Activated T-cell treated with anti-CD3 and anti-CD28 coated beads, Interleukin-2, amount 50 U/mL, for 24 hours (primary cell): ENCODE measurements at places on chromosomes 1 and 21.

GRCh38 chr1:214493126-214493796 lies 58.1 kb downstream of the PTPN14 start:
- H3K4me1 ChIP-seq = no peaks in the 10 kb centered on the region
- H3K36me3 ChIP-seq = no peaks in the 10 kb centered on the region
- peaks cover 21% of the 10 kb centered on the region for H3K27me3 ChIP-seq
- no peak overlapping the region for H3K27ac ChIP-seq
- H3K4me3 ChIP-seq = no peak overlapping the region

DNA sequence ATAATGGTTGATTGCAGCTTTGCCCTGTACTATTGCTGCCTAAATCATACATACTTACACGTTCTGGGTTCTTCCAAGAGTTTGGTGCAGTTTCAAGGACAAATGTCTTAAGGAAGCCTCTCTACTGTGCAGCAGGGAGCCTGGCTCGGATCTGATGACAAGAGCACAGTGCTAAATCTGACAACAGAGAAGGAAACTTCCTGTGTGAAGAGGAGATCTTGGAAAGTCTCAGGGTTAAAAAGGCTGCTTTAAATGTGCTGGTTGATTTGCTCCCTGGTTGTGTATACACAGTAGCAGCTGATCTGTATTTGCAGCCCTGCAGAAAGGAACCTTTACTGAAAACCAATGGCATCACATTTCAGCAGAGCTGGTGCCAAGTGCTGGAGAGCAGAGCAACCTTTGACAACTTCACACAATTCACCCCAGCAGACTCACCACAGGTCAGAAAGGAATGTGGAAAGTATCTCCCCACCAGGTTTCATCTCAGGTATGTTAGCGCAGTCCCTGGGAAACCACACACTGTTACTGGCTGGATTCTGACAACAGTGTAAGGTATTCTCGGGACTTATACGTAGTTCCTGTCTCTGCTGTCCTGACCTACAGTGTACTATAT lies 355.0 kb upstream of the ESRRG start:
- H3K27me3 ChIP-seq = no peaks in the 10 kb centered on the region
- no peak for DNase-seq
- H3K4me3 ChIP-seq = no peak overlapping the region

DNA sequence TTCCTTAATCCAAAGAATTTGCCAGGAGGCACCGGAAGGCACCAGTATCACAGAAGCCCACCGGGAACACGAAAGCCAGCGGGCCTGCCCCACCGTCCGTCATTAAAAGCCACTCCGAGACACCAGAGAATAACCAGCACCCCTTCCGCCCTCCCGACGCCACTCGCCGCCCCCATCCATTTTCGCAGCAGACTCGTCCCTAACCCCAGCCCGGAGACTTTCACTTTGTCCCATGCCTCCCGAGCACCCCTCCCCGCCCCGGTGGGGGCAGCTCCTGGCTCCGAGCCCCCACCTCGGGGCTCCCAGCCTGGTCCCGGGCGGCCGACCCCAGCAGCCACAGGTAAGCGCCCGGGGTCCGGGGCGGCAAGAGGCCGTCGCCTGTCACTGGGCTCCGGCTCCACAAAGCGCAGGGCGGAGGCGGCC lies 105.4 kb downstream of the SLC45A1 start:
- no peak overlapping the region for H3K27ac ChIP-seq
- H3K4me1 ChIP-seq = peaks cover 42% of the 10 kb centered on the region
- H3K4me3 ChIP-seq = no peak overlapping the region
- peak; percentile 69 for DNase-seq

DNA sequence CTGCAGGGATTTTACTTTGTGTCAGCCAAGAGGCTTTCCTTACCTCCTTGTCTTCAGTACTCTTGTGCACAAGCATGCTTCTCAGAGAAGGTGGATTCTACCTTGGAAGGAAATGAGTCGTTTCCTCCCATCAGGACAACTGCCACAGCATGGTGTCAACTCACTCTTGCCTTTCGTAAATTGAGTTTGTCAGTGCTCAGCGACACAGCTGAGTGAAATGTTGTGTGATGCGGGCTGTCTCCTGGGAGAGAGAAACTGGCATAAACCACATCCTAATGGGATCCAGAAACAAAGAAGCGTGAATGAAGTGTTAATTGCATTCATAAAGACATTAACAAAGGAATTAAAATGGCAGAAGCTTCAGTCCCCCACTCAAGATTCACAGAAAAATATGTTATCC lies 51.5 kb upstream of the SLC22A15 start:
- H3K4me3 ChIP-seq = no peak overlapping the region
- no peaks in the 10 kb centered on the region for H3K36me3 ChIP-seq
- no peak for DNase-seq
- no peaks in the 10 kb centered on the region for H3K4me1 ChIP-seq
- no peak overlapping the region for H3K27ac ChIP-seq

GRCh38 chr1:50977575-50978143 lies 7.6 kb downstream of the CDKN2C start:
- H3K36me3 ChIP-seq = peaks cover 2% of the 10 kb centered on the region
- peaks cover 22% of the 10 kb centered on the region for H3K4me1 ChIP-seq
- peaks cover 53% of the 10 kb centered on the region for H3K27me3 ChIP-seq
- H3K27ac ChIP-seq = no peak overlapping the region

DNA sequence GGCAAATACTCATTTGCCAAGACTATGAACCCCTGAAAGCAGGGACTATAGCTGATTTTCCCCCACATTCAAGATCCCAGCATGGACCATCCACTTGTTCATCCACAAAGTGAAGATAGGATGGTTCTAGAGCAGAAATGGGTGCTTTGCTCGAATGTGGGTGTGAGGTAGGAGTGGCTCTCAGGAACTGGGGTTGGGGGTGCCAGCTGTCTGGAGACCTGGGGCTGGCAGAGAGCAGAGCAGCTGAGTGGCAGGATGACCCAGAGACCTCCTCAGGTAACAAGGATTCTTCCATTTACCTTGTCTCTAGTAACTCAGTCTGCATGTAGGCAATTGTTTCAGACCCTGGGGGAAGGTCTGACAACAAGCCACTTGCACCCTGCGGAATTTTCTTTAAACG lies 6.0 kb downstream of the S100A9 start:
- peaks cover 9% of the 10 kb centered on the region for H3K27me3 ChIP-seq
- no peak overlapping the region for H3K4me3 ChIP-seq
- H3K4me1 ChIP-seq = no peaks in the 10 kb centered on the region
- H3K27ac ChIP-seq = no peak overlapping the region
- no peak for DNase-seq

DNA sequence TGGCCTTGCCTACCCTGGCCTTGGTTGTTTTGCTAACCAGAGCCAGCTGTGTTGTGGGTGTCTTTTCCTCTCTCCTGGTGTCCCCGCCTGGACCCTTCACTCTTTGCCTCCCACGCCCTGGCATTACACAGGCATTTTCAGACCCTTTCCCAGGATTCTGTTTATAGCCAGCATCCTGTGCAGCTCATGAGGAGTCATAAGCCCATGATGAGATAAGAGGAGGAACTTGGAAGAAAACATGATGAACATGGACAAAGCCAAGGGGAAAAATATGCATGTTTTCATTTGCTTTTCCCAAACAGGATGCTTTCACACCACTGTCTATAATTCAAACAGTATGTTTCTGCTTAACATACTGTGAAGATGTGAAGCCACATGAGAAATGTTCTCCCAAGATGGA lies 18.7 kb upstream of the WARS2 start:
- no peaks in the 10 kb centered on the region for H3K27me3 ChIP-seq
- H3K36me3 ChIP-seq = peaks cover 87% of the 10 kb centered on the region
- no peak overlapping the region for H3K27ac ChIP-seq
- no peak for DNase-seq

GRCh38 chr1:58597996-58598395 lies 20.9 kb upstream of the TACSTD2 start:
- H3K36me3 ChIP-seq = no peaks in the 10 kb centered on the region
- DNase-seq = no peak
- peaks cover 79% of the 10 kb centered on the region for H3K27me3 ChIP-seq

DNA sequence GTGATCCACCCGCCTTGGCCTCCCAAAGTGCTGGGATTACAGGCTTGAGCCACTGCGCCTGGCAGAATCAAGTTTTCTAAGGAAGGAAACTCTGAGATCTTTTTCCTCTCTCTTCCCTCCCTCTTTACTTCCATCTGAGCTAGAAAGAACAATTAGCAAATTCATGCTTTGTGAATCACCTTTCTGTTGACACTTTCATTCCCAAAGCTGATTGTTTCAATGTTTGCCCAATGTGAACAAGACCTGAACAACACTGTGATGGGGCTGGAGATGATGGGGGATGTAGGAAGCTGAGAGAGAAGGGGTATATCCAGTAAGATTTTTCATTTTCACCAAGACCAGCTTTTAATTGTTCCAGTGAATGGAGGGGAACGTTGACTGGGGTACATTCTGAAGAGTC lies 5.7 kb upstream of the TENT5B start:
- no peaks in the 10 kb centered on the region for H3K36me3 ChIP-seq
- H3K27ac ChIP-seq = no peak overlapping the region
- no peak for DNase-seq
- peaks cover 2% of the 10 kb centered on the region for H3K27me3 ChIP-seq

GRCh38 chr1:66296951-66297350 lies 237.0 kb upstream of the SGIP1 start:
- no peaks in the 10 kb centered on the region for H3K36me3 ChIP-seq
- DNase-seq = no peak
- no peaks in the 10 kb centered on the region for H3K27me3 ChIP-seq
- no peak overlapping the region for H3K4me3 ChIP-seq
- H3K27ac ChIP-seq = no peak overlapping the region
- H3K4me1 ChIP-seq = peaks cover 59% of the 10 kb centered on the region

DNA sequence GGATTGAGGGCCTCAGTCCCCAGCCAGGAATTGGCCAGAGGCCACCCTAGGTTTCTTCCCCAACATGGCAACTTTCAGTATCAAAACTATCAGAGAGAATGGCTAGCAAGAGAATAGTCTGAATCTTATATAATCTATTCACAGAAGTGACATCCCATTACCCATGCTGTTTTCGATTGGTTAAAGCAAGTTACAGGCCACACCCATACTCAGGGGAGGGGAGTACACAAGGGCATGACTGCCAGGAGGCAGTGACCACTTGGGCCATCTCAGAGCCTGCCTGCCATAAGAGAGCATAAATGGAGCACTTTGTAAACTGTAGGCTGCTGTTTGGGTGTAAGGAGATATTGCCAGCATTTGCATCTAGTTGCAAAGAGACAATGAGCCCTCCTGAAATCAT lies 65.4 kb downstream of the FAM163A start:
- no peaks in the 10 kb centered on the region for H3K27me3 ChIP-seq
- no peak overlapping the region for H3K27ac ChIP-seq
- H3K36me3 ChIP-seq = no peaks in the 10 kb centered on the region
- H3K4me3 ChIP-seq = no peak overlapping the region

DNA sequence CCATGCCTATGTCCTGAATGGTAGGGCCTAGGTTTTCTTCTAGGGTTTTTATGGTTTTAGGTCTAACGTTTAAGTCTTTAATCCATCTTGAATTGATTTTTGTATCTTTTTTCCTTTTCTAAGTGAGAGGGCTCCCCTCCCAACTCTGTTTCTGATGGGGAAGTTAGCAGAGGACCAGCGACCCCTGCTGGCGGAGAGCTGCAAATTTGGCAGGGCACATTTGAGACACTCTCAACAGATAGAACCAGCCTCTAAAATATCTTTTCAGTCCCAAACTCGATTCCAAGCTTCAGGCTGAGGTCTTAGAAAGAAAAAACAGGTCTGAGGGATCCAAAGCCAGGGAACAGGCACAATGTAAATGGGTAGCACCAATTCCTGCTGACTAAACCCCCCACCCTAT lies 32.5 kb downstream of the LRRC3 start:
- DNase-seq = peak; percentile 66
- no peak overlapping the region for H3K4me3 ChIP-seq
- H3K27me3 ChIP-seq = peaks cover 3% of the 10 kb centered on the region
- peaks cover 12% of the 10 kb centered on the region for H3K4me1 ChIP-seq
- H3K27ac ChIP-seq = no peak overlapping the region

GRCh38 chr21:17044696-17045095 lies 468.1 kb upstream of the CXADR start:
- H3K36me3 ChIP-seq = no peaks in the 10 kb centered on the region
- H3K4me3 ChIP-seq = no peak overlapping the region
- DNase-seq = no peak
- H3K27ac ChIP-seq = no peak overlapping the region
- H3K4me1 ChIP-seq = no peaks in the 10 kb centered on the region
- H3K27me3 ChIP-seq = no peaks in the 10 kb centered on the region

DNA sequence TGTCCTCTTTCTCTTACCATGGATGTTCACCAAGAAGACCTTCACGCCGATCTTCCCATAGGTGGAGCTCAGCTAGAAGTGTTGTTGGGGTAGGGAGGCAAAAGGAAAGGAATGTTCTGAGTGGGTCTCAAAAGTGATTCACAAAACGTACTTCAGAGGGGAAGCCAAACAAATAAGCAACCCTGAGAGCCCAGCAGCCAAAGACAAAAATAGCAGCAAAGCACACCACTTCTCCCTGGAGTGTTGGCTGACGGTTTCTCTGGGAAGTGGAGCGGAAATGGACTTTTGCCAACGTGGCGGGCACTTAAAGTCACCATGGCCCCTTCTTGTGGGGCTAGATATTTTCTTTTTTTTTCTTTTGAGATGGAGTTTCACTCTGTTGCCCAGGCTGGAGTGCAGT lies 23.1 kb downstream of the SLC26A9 start:
- no peaks in the 10 kb centered on the region for H3K4me1 ChIP-seq
- DNase-seq = peak; percentile 8
- no peak overlapping the region for H3K4me3 ChIP-seq

DNA sequence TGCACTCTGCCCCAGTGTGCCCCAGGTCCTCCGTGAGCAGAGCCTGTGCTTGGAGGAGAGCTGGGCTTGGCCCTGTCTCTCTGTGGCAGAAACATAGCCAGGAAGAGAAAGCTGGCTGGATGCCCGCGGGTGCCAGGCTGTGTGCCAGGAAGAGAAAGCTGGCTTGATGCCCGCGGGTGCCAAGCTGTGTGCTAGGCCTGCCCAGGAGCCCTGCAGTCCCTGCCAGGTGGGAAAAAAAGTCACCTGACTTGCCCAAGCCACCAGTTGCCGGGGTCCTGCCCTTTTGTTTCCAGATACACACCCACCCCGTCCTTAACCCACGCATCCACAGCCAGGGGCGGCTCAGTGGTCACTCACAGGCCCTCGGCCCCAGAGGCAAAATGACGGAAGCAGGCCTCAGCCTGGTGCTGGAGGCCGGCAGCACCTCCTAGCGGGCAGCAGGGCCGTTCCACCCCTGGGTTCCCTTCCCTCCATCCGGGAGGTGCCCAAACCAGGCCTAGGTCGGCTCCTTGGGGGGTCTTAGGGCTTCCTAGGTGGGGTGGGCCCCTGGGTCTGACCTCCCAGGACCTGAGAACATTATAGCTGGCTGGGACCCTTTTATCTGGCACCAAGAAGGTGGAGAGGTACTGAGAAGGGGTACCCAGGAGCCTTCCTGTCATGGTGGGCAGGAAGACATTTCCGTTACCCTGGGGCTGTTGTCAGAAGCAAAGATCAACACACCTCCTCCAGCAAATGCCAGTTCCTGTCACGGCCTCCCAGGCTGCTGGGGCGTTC lies 9.1 kb downstream of the ITGB2 start:
- peak overlapping the region; percentile 95 for H3K27ac ChIP-seq
- H3K36me3 ChIP-seq = peaks cover 51% of the 10 kb centered on the region
- peaks cover 82% of the 10 kb centered on the region for H3K4me1 ChIP-seq
- H3K27me3 ChIP-seq = no peaks in the 10 kb centered on the region

DNA sequence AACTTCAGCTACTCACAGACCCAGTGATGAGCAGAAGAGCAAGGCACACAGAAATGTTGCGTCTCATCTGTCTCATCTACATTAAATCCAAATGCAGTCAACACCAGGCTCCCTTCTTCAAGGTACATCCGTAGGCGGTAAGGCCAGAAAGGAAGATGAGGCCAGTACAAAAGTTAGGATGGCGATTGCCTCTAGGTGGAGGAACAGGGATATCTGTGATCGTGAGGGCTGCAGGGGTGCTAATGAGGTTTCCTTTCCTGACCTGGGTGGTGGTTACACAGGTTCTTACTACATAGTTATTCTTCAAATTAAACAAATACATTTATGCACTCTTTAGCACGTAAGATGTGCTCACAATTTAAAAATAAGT lies 1.4 kb upstream of the MYBPH start:
- peaks cover 4% of the 10 kb centered on the region for H3K27me3 ChIP-seq
- no peak overlapping the region for H3K27ac ChIP-seq
- no peaks in the 10 kb centered on the region for H3K36me3 ChIP-seq
- no peak for DNase-seq
- no peak overlapping the region for H3K4me3 ChIP-seq
